ENCODE measurements at places on chromosomes 11 and 22.

DNA sequence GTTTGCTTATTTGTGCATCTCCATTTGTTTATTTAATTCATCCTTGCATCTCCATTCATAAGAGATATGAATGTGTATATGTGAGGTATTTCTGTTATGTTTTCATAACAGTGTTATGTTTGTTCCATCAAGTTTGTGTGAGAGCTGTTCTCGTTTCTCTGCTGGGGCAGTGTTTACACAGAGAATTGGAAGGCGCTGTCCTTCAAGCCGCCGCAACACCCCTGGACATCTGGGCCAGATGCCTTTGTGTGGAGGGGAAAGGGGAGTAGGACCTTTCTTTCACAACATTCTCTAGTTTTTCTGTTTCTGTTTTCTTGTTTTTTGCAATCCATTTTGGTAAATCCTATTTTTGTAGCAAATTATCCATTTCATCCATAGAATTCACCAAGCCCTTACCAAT, 7.0 kb upstream of the TM7SF2 start:
- DNase-seq = no peak

DNA sequence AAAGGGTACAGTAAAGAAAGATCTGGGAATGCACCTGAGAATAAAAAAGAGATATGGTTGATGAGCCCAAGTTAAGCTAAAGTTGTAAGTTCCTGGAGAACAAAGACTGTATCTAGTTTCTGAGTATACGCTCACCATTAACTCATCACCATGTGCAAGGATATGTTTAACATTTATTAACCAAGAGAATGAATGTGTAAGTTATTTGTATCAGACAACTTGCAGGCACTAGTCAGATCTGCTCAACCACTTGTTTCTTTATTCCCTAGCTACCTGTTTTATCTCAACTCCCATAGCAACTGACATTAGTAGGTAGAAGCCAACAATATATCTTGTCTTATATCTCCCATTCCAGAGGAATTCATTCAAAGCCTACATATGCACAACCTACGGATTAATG, 74.9 kb upstream of the KCNA4 start:
- no peak for DNase-seq

GRCh38 chr22:50581950-50582492, 628 bp downstream of the CHKB start:
- no peak for DNase-seq

GRCh38 chr11:65003282-65003681, 6.5 kb upstream of the BATF2 start:
- DNase-seq = no peak

- no peak for DNase-seq
These were observed 23.1 kb downstream of the CD6 start for GRCh38 chr11:60994541-60995080.

GRCh38 chr11:77080643-77081210, 14.0 kb downstream of the CAPN5 start:
- DNase-seq = no peak

- no peak for DNase-seq
These were observed 9.1 kb downstream of the LMF2 start for GRCh38 chr22:50498322-50498890.

DNA sequence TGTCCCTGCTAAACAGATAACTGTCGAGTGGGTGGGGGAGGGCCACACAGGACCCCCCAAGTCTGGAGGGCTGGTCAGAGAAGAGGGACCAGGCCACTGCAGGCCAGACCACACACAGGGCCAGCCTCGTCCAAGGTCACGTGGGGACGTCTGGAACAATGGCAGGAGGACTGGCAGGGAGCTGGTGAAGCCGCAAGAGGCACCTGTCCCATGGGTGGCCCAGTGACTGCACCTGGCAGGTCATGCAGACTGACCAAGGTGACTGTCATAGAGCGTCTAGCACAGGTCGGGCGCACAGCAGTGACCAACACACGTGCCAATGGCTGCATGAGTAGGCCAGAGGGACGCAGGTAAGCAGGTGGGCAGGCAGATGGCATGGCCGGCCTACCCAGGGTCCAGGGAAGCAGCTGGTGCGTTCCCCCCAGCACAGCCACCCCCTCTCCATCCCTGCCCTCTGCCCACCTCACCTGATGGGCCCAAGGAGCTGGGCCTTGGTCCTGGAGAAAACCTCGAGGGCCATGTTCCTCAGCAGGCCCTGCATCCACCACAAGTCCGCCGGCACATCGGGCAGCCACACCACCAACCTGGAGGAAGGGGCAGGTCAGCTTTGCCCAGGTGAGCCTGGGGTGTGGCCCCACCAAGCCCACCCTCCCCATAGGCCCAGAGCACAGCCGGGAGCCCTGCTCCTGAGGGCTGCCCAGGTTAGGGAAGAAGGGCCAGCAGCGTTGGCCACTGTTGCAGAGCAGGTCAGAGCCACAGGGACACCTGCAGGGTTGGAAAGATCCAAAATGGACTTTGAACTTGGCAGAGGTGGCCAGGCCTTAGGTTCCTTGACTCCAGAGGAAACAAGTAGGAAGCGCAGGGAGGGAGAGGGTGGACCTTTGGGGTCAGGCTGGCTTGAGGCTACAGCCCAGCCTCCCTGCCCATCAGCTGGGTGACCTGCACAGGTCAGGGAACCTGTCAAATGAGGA, 10.4 kb downstream of the PNPLA5 start:
- DNase-seq = no peak

- DNase-seq = no peak
These were observed 13.2 kb downstream of the CARS1 start for GRCh38 chr11:3044004-3044403.

GRCh38 chr11:61701242-61701886, 21.2 kb downstream of the DAGLA start:
- no peak for DNase-seq

- no peak for DNase-seq
These were observed 782.4 kb downstream of the BRD1 start for GRCh38 chr22:49045276-49045675.

DNA sequence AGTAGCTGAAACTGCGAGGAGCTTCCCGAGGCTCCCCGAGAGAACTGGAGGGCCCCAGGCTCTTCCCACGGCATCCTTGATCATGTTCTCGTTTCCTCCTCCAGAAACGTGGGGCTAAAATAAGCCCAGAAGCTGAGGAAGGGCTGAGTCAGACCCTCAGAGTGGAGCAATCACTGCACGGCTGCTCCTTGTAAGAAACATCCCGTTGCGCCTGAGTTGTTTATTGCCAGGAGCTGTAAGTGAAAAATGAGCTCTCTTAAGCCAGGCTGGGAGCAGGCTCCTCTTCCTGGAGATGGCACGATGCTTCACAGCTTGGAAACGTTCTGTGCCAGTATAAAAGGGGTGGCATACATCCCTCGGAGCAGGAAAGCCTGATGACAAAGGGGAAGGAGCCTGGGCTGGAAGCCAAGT, 47.3 kb upstream of the SYN3 start:
- no peak for DNase-seq

GRCh38 chr11:106962995-106963394, 55.3 kb downstream of the GUCY1A2 start:
- no peak for DNase-seq

GRCh38 chr22:44909241-44909640, 100.6 kb downstream of the PHF21B start:
- no peak for DNase-seq

- DNase-seq = no peak
These were observed 26.9 kb downstream of the SNAP29 start for GRCh38 chr22:20885557-20886323.

GRCh38 chr22:47678636-47679287, 916.3 kb downstream of the TBC1D22A start:
- no peak for DNase-seq

- DNase-seq = no peak
These were observed 108.3 kb downstream of the TIMP3 start for GRCh38 chr22:32909581-32910428.

- no peak for DNase-seq
These were observed at the start of gene LDLRAD3 for GRCh38 chr11:35943713-35944502. LDLRAD3 (plus strand) TSS chr11:35944062; CDS start chr11:35944099, 37 bp downstream.

- no peak for DNase-seq
These were observed 34.9 kb upstream of the NFRKB start for GRCh38 chr11:129930296-129930695.

GRCh38 chr22:20208713-20209310, 58.0 kb upstream of the CCDC188 start:
- DNase-seq = no peak

GRCh38 chr11:95254716-95255115, 23.7 kb upstream of the SESN3 start:
- DNase-seq = no peak

GRCh38 chr11:46601129-46601528, 7.3 kb upstream of the AMBRA1 start:
- no peak for DNase-seq

- no peak for DNase-seq
These were observed 43.9 kb upstream of the CARD18 start for GRCh38 chr11:105183426-105183825.

DNA sequence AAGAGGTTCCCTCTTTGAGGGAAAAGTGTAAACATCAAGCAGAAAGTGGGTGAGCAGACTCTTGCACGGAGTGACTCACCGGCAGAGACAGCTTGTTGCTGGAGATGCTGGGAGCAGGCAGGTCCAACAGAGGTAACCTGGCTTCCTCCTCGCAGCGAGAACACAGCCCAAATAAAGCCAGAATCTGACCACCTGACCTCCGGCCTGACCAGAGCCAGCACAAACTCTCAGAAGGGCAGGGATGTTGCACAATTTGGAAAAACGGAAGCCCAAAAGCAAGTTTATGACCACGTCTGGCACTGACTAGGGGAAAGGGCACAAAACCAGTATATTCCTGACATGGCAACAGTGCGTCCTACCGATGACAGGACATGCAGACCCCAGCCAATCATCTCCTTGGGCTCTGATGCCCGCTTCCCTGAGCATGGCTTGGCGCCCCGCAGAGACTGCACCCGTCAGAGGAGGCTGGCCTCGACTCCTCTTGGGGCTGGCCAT, 5.4 kb downstream of the SMCO4 start:
- DNase-seq = no peak

- no peak for DNase-seq
These were observed 561.6 kb downstream of the BUD13 start for GRCh38 chr11:116211147-116211546.

- DNase-seq = no peak
These were observed 7.7 kb upstream of the SLC22A8 start for GRCh38 chr11:63023222-63023814.

DNA sequence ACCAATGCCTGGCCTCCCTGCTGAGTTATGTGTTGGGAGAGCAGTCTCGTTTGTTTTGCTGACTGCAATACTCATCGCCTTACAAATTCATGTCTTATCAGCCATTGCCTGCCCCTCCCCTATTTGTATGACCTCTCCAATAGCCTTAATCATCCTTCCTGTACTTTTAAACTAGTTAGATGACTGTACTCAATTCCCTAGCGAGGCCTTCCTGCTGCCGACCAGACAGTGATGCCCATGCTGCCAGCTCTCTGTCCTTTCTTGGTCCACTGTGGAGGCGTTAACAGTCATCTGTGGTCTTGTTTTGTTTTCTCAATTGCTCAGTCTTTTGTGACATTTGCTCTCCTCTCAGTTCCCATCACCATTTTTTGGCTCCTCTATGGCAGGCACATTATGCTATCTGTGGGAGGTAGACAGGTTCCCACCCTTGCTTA, 20.3 kb upstream of the YPEL1 start:
- DNase-seq = no peak

GRCh38 chr11:68751331-68751856, at the start of gene TESMIN:
TESMIN (minus strand) TSS chr11:68751520; CDS start chr11:68750660, 860 bp downstream.
- peak; percentile 10 for DNase-seq

- peak; percentile 0 for DNase-seq
These were observed 583.3 kb upstream of the TENM4 start for GRCh38 chr11:80024119-80024518.

DNA sequence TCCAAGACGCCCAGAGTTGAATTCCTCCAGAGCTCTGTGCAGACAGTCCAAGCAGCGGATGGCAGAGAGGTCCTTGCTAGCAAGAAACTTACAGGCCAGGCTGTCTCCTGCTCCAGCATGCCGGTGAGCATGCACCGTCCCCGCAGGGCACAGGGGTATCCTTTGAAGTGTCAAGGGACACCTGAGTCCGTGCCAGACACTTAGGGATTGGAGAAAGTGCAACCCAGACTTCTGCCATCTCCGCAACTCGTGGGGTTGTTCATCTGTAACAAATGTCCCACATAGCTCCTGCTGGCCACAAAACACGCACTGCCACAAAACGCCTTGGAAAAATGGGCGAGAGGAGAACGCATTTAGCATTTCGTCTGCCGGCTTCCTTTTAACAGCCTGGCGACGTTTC, 13.3 kb downstream of the TSPO start:
- DNase-seq = no peak

- DNase-seq = peak; percentile 79
These were observed 60.7 kb upstream of the MPEG1 start for GRCh38 chr11:59273373-59273841.

GRCh38 chr11:71418643-71419042, 29.6 kb downstream of the DHCR7 start:
- DNase-seq = peak; percentile 61

- DNase-seq = no peak
These were observed 25.7 kb downstream of the TTC17 start for GRCh38 chr11:43384393-43384792.

DNA sequence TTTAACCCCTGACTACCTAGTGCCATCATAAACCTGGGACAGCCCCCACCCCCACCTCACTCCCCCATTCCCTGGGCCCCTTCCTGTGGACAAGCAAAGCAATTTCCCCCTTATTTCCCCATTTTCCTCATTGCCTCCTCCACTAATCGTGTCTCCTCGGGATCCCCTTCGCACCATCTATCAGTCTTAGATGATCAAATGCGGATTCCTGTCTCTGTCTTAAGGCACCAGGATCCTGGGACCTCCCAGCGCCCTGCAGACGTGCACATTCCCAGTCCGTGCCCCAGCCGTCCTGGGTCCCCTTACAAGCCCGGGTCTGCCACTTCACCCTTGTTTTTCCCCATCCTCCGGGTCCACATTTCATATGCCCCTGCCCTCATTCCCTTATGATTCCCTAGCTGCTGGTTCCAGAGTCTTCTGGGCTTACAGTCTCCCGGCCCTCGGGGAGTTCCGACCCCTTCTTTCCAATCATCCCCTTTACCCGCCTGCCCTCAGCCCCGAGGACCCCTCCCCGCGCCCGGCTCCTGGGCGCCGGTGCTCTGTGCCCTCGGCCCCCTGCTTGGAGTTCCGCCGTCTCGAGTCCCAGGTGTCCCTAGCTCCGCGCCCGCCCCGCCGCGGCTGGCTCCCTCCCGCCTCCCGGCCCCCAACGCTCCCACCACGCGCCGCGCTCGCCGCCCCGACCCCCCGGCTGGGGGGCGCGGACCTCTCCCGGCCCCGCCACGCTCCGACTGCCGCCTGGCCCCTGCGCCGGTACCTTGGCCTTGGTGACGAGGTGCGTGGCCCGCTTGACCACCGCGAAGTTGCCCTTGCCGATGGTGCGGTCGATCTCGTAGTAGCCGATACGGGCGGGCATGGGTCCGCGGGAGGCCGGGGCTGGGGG, 599 bp downstream of the SIK3 start:
- no peak for DNase-seq
